ENCODE measurements at places on chromosomes 12 and 14.

GRCh38 chr12:28082096-28082495 is 108.2 kb upstream of the CCDC91 start:
- DNase-seq = no peak

GRCh38 chr14:63752449-63753169 is 24.7 kb upstream of the SGPP1 start:
- DNase-seq = no peak

DNA sequence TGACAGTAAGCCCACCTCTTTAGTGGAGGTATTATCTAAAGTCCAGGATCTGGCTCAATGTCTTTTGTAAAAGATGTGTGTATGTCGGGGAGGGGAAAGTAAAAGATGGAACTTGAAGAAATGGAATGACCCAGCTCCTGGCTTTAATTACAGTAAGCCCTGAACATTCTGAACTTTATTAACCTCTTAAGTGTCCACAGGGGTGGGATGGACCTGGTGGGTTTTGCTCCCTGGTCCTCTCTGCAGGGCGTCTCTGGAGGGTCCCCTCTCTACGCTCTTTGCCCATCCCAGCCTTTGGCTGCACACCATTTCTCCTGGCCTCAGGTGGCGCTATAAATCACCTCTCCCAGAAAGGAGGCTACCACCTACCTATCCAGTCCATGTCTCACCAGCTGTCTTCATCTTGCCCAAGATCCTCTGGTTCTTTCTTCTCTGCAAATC is 3.7 kb upstream of the CISTR start:
- DNase-seq = no peak

DNA sequence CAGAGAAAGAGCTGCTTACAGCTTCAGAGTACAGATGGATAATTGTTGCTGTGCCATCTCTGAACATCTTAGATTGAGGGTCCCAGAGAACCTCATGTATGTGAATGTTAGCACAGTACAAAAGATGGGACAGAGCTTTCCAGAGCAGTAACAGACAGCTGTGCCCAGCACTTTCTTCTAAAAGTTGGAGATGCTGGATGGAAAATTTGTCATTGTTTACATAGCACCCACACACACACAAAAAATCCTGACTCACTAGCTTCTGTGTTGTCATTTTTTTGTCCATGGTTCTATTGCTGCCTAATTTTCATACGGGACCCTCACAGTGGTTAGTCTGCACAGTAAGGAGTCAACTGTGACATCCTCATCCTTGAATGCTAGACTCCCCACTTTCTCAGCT is 374.7 kb downstream of the DIO2 start:
- no peak for DNase-seq

DNA sequence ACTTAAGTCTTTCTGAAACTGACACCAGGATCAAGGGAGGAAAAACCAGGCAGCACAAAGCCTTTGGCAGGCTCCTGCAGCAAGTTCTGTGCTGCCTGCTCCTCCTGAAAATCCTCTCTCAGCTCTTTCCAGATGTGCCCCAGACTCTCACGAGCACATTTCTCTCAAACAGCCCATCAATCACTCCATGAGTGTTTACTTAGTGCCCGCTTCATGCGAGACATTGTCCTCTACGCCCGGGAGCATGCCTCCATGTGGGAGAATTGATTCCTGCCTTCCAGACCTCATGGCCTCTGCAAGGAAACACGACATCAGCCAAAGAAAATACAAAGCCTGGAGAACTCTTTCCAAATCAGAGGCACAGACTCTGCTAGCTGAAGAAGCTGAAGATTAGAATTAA is 46.5 kb upstream of the TSPAN11 start:
- no peak for DNase-seq

All from GM12891 (cell line).